ENCODE measurements at places on chromosomes 5 and 9.

DNA sequence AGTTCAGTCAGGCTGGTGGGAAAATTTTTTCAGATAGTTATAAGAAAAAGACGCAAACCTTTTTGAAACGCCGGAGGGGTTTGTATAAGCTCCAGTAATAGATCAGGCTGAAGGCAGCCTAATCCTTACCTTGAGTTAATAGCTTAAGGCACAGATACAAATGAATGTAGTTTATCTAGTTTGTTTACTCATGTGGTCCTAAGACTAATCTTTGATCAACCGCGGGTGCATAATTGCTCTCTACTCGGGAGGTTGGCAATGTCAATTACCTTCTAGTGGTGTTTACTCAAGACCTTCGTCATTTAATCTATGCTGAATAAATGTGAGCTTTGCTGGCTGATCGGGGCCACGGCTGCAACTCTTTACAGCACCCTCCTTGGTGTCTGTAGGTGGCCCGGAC is 665 bp upstream of the INSL4 start:
- no peak for DNase-seq

DNA sequence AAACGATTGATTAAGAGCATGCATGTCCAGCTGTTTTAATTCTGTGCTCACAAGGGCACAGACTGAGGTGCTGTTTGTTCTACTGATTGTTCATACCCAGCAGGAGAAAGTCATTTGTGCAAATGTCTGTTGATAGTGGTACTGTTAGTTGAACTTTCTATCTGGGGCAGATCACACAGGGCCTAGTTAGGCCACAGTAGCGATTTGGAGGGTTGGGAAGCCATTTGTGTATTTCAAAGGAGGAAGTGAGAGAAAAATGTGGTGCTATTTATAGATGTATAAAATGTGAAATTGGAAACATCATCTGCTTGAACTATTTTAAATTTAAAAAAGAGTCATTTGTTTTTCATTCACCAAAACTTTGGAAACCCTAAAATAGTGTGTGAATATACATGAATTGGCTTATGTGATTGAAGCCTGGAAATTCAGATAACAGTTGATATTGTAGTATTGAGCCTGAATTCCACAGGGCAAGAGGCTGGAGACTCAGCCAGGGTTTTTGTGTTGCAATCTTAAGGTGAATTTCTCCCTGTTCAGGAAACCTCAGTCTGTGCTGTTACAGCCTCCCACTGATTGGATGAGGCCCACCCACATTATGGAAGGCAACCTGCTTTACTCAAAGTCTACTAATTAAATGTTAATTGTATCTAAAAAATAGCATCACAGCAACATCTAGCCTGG is 162.0 kb upstream of the CDKN2B start:
- no peak for DNase-seq

DNA sequence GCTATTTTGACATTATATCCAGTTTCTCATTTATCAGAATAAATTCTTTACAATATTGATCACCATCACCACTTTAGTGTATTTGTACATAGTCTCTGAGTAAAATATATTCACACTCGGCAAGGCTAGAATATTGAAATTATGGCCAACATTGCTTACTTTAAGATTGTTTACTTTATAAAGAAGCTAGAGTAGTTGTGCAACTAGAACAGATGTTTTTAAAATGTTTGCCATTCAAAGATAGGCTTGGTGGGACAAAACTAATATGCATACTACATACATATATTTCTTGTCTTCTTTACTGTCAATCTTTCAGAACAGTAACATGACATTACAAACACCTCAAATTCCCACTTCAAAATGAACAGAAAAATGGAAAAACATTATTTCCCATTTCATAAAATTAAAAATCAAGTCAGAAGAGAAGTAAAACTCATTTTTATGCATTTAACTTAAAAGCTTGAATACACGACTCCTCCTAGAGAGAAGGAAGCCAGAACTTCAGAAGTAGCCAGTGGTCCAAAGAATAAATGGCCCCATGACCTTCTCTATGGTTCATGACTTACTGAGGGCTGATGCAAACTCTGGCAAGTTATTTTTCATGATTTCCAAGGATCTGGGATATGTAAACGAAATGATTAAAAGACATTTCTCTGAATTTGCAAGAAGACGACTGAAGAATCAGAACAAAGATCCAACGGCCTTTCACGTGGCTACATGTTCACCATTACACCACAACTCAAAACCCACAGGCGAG is 14.1 kb downstream of the MTX3 start:
- no peak for DNase-seq

- DNase-seq = no peak
These were observed 47.1 kb upstream of the RAI14 start for GRCh38 chr5:34608859-34609648.

- no peak for DNase-seq
These were observed 59.9 kb downstream of the PBX3 start for GRCh38 chr9:125807079-125807478.
